Hindlimb muscle (tissue), 1 donor: ENCODE measurements at places on chromosomes 12 and 14. TPM values are rescaled to one million over a fixed set of nuclear protein-coding genes. Genes with fewer than 3 reads are reported as not detected.

The PYGL gene
- polyA plus RNA-seq = 39.4 TPM

The KCNK13 gene
- polyA plus RNA-seq = 0.40 TPM

The LTB4R2 gene
- 4.1 TPM for polyA plus RNA-seq

The GUCY2C gene
- polyA plus RNA-seq = 0.32 TPM

The IKZF4 gene
- polyA plus RNA-seq = 11.9 TPM

The TMEM30B gene
- 1.1 TPM for polyA plus RNA-seq

The BDKRB1 gene
- polyA plus RNA-seq = 0.94 TPM

The CDKN3 gene
- 20.2 TPM for polyA plus RNA-seq

The IGFBP6 gene
- polyA plus RNA-seq = 49.2 TPM

The REM2 gene
- 0.23 TPM for polyA plus RNA-seq

The PIK3C2G gene
- polyA plus RNA-seq = 0.12 TPM

The BCL7A gene
- polyA plus RNA-seq = 21.2 TPM
